ENCODE measurements at places on chromosomes 5 and 9.

DNA sequence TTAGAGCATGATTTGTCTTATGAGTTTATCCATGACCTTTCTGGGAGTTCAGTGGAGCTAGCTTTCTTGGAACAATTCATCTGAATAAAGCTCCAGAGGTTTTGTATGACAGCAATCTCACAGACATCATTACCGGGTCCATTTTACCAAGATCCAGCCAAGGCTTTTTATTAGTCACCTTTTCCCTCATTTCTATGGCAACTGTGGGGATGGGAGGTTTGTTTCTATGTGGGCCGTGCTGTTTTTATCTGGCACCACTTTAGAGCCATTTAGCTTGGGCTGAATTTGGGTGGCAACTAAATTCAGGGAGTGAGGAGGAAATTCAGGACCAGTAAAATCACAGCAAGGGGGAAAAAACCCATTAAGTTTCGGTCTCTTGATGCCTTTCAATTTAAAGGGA is 245.7 kb downstream of the NSG2 start:
- no peak for DNase-seq

GRCh38 chr9:72292874-72293607 is 72.0 kb downstream of the ZFAND5 start:
- DNase-seq, result no peak

DNA sequence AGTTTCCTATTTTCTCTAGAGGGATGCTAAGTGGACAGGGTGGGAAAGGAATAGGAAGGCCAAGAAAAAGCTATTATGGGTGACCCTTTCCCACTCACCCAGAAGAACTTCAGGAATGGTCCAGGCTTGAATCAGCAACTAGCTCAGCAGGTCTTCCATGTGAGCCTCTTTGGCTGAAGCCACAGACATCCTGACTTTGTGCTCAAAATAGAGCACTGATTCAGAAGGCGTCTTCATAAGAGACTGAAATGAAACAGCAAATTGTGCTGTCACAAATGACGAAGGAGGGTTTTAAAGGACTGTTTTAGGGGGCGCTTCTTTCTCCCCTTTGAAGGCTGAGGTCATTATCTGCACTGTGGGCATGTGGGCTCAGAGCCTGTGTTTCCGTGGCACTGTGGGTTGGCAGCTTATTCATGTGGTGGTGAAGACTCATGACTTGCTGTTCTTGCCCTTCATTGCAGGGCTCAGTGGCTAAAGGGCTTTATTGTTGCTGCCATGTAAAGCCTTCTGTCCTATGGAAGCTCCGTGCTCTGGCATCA is 65.8 kb upstream of the NFIL3 start:
- no peak for DNase-seq

GRCh38 chr5:79509244-79509885 is 4.6 kb downstream of the HOMER1 start:
- DNase-seq, result no peak

DNA sequence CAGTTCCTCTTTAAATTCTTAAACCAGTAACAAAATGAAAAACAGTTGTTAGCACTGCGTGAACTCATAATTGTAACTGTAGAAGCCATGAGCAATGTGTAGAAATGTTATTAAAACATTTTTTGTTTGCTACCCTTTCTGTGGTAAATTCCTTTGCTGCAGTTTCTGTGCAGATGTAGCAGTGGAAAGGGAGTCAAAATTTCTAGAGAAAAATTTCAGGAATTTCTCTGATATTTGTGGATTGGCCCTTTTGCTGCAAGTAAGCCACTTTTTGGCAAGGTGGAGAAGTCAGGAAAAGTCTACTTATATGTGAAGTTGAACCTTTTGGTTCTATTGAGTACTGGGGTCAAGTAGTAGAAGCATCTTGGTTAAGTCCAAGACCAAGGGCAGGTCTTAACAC is 10.1 kb downstream of the FBXL7 start:
- DNase-seq, result no peak

GRCh38 chr5:127839496-127840197 is 136.5 kb downstream of the CCDC192 start:
- DNase-seq, result no peak

GRCh38 chr9:128099231-128099931 is 28.1 kb downstream of the PTGES2 start:
- DNase-seq, result no peak

DNA sequence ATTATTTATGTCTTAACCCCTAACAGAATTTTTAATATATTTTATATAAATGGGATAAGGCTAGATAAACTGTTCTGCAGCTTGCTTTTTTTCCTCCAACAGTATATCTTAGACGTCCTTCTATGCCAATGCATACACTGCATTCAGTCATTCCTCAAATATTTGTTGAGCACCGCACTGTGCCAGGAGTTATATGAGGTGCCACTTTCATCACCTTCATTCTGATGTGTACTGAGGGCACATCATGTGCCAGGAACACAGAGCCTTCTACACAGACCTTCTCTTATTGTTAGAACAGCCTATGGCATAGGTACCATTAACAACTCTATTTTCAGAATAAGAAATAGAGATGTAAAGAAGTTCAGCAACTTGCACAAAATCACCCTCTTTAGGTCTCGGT is 570.1 kb downstream of the CDK5RAP2 start:
- DNase-seq, result no peak

DNA sequence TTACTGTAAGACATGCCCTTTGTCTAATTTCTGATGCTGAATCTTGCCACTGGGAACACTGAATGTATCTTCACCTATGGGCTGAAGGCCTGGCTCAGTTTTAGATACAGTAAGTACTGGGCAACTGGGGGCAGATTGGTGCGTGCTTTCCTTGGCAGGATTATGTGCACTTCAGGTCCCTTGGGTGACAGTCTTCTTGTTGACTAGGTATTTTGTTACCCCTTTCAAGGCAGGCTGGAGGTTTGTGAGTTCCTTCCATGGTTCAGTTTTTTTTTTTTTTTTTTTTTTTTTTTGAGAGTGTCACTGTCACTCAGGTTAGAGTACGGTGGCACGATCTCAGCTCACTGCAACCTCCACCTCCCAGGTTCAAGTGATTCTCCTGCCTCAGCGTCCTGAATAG is 7.6 kb downstream of the ZMAT2 start:
- DNase-seq, result no peak

DNA sequence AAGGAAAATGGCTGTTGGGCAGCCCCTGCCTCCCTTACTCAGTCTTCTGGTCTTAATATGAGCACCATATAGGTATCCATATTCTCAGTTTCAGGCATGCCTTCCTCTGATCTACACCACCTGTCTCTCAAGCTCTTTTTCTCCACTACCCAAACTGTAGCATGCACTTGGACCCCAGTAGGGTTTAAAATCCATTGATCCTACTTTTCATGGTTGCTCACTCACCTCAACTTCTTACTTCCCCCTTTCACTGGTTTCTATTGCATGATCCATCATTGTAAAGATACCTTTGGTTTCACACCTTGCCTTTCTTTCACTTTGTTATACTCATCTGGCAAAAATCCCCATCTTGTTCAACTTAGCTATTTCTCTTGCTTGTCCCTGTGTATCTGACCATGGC is 159.4 kb downstream of the KDM4C start:
- no peak for DNase-seq

DNA sequence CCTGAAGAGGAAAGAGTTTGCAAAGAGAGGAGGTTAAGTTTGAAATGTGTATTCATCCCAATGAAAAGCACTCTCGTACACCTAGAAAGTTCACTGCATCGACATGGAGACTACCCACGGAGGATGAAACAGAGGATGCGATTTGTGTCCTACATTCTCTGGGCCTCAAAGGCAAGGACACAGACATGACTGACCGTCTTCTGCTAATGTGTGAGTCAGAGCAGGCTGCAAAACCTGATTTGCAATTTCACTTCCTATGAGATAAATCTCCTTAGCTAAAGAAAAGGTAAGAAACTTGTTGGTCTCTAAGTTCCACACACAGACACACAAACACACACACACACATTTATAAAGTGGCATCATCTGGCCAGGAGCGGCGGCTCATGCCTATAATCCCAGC is 98.6 kb downstream of the GNAQ start:
- DNase-seq, result no peak

GRCh38 chr5:158064334-158065123 is 205.6 kb upstream of the CLINT1 start:
- DNase-seq, result no peak

GRCh38 chr9:94018628-94019027 is 63.5 kb upstream of the BARX1 start:
- DNase-seq, result no peak

- no peak for DNase-seq
These were observed 4.9 kb downstream of the CACNA1B start for GRCh38 chr9:137882506-137882821.

DNA sequence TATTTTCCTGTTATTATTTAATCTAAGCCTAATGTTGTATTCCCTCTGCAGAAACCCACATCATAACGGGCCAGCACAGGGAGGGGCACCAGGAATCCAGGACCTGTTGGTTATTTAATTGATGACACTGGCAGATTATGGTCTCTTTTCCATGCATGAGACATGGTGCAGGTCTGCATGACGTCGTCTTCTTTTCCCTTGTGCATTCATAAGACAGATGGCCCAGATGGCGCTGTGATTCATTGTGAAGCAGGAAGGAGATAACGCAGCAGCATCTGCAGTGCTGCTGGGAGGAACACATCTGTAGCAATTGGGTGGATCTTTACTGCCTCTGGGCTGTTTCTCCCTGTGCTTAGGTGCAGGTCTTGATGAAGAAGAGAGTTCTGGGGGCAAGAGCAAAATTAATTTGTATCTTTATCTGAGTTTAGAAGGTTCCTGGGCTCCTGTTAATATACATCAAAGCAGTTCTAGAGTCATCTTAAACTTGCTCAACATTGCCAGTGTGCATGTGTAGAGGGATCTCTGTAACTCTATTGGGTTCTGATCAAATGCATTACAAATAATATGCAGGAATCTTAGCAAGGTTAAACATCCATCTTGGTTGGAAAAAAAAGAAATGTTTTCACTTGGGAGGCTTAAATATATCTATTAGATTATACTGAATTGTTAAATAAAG is 176.1 kb downstream of the PCSK1 start:
- DNase-seq, result no peak

GRCh38 chr9:99182356-99182755 is 39.4 kb downstream of the ALG2 start:
- DNase-seq, result no peak

DNA sequence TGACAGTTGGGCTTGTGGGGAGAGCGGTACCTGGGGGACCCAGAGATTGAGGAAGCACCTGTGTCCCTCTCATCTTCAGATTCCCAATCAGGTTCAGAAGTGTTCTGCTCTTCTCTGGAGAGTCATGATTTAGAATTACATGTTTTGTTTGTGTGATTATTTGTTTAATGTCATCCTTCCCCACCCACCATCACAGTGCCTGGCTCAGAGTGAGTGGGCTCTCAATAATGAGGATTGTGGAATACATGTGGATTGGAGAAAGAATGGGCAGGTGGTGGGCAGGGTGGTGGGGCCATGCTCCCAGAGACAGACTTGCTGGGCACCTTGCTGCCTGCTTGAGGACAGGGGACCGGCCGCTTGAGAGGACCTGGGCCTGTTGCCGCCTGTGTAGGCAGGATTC is 88.0 kb downstream of the PPARGC1B start:
- no peak for DNase-seq
